Nephron progenitor cell (in vitro differentiated cells): ENCODE measurements at places on chromosomes 7 and 10.
A peak's percentile ranks its signal among the peaks of the same experiment; 100 is the strongest.

GRCh38 chr10:24545585-24545984 is 178.1 kb downstream of the ARHGAP21 start:
- no peak for DNase-seq

DNA sequence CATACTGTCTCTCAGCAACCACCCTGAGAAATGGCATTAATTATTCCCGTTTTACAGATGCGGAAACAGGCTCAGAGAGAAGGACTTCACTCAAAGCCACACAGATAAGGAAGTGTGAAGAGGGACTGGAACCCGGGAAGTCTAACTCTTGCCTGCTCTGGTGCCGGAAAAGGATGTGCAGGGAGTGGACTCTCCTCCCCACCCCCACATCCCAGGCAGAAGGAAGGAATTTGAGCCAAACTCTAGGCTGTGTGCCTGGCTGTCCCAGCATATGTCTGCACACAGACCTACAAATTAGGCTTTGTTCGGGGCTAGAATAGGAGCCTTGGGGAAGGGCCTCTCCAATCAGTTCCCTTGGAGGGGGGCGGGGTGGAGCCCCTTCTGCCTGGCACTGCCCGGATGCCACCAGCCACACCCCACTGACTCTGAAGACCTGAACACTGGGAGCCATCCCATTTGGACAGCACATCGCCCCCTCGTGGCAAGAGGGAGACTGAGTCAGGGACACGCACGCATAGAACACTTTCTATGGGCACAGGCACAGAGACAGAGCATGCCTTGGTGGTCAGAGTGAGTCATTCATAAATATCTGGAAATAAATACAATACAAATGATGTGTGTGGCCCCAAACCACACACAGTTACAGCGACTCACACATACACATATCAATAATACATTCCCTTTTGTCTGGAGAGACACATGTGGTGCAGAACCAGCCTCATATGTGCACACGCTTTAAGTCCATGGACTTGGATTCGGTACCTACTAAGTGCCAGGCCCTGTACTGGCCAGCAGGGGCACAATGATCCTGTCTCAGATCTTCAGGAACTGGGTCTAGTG is 13.1 kb downstream of the LZTS2 start:
- DNase-seq = peak; percentile 83

DNA sequence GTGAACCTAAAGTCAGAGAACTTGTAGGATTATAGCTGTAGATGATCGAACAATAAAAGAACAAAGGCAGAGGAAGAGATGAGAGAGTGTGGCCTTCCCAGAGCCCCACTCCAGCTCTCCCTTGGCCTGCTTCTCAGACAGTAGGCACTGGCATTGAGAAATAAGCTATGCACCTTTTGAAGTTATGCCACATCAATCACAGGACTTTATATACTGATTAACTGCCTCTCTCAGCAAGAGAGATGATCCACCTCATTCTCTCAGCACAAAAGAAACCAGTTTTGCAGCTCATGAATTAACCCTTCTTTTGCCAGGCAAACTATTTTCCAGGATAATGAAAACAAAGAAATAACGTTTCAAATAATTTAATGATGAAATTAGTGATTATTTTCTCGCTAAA is 22.0 kb upstream of the CTTNBP2 start:
- no peak for DNase-seq

DNA sequence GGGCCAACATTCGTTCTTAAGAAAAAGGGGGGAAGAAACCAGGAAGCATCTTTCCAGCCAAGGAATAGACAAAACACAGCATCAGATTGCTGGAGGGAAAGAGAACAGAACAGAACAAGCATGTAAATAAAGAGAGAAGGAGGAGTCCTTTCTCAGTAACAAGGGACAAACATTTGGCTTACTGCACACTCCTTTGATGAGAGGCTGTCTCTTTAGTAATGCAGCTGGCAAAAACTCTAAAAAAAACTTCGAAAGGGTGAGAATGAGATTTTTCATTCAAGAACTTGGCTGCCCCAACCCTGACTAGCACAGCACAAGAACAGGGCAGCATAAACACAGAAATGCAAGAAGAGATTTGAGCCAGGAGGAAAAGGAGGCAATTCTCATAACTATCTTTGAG is 38.9 kb upstream of the IL6 start:
- DNase-seq = no peak
